ENCODE measurements at places on chromosomes 2 and 18.

DNA sequence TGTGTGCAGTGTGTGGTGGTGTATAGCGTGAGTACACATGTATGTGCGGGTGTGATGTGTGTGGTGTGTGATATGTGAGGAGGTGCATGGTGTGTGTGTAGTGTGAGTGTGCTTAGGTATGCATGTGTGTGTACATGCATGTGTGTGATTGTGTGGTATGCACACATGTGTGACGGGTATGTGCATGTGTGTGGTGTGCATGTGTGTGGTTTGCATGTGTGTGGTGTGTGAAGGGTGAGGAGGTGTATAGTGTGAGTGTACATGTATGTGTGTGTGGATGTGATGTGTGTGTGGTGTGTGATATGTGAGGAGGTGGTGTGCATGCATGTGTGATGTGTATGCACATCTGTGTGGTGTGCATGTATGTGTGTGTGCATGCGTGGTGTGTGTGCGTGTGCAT, 105.6 kb downstream of the CMPK2 start:
- no peak for DNase-seq

- no peak for DNase-seq
Observed at GRCh38 chr18:23487738-23488570, 15.4 kb upstream of the RMC1 start.

- DNase-seq, result peak; percentile 47
Observed at GRCh38 chr18:33231474-33232317, 208.8 kb downstream of the CCDC178 start.

DNA sequence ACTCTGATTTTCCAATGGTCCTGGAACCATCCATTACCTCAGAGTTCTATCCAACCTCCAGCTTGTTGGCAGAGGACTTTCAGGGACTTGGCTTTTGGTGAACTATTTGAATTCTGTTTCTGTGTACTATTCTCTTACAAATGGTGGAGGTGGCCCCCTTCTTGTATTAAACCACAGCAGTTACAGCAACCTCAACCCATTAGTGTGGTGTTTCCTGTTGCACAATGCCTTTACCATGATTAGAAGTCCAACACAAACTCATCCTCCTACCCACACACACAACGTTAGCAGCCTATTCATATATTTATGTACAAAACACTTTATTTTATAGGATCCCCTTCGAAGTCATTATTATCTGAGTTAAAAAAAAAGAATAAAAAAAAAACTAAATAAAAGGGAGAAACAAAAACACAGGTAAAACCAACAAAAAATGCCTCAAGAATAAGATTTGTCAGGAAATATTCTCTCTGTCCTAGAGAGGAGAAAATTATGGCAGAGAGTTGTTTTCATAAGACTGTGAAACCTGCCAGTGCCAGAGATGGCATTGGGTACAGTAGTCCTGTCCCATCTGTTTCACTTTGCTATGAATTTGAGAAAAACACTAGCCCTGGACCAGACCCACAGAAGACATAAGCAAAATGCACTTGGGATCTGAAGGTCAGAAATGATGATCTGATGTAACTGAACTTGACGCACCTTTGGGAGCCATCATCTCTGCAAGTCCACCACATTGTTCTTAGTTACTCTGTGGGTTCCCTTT, 1896.0 kb upstream of the PIK3C3 start:
- no peak for DNase-seq

GRCh38 chr2:225328192-225328591, 71.3 kb upstream of the NYAP2 start:
- no peak for DNase-seq

GRCh38 chr2:60644951-60645350, 91.5 kb upstream of the BCL11A start:
- DNase-seq, result no peak

DNA sequence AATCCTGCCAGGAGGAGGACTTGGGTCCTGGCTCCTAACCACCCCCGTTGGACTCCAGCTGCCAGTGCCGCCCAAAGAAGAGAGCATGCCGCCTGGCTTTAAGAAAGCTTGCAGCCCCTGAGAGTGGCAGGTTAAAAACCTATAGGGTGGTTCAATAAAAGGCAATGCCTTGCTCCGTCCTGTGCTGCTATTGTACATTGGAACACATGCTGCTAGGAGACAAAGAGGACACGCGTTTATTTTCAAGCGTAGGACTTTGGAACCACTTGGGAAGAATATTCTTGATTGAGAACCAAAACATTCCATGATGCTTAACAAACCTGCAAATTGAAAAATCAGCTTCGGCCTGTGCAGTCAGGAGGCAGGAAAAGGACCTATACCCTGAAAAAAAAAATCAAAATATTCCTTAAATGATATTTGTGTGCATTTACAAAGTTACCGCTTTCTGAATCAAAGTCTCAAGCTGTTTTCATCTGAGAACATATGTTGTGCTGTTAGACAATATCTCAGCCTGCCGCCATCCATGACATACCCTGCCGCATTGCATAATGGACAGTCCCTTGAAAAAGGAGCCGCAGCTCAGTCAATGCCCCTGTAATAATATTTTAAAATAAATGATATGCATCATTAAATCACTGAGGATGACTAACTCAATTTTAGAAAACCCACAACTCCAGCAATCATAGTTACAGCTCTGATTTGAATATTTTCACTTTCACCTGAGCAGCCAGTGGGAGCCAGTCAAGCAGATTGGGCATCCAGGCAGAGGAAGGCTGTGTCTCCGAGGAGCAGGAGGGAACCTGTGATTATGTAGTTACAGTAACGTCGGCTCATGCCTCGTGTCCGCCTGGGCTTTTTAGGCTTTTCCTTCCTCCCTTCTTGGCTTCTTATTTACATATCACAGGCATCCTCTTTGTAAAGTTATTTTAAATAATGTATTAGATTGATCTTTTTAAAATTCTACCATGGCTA, 805.6 kb upstream of the FANCL start:
- DNase-seq, result no peak

GRCh38 chr2:102520009-102520408, 47.0 kb downstream of the SLC9A4 start:
- DNase-seq, result no peak

GRCh38 chr2:128269990-128270671, 48.5 kb downstream of the HS6ST1 start:
- no peak for DNase-seq

DNA sequence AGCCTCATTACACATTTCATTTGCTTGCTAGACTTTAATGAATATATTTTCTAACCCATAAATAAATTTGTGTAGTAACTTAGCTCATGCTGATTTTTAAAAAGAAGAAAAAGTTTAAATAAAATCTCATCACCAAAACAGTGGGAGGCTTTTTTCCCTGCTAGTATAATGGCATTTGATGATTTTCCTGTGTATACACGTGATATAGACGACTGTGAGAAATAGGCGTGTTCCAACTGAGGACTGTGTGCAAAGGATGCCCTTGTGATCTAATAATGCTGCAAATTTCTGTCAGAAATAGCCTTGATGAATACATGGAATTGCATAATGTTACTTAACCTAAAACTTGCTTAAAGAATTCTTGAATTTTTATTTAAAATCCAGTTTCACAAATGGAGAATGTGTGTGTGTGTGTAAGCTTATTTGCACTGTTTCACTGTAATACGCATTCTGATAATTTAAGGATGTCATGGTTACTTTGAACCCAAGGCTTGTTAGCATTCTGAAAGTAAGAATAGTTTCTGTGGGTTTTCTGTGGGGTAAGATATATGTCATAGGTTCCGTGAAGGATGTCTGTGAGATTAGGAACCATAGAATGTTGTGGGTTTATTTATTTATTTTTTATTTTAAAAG, 178.0 kb downstream of the DLGAP1 start:
- DNase-seq, result no peak

- no peak for DNase-seq
Observed at GRCh38 chr18:79241755-79242154, 154.0 kb upstream of the NFATC1 start.

All from urinary bladder (tissue), 4 donors.